ENCODE measurements at places on chromosomes 12 and 14.

DNA sequence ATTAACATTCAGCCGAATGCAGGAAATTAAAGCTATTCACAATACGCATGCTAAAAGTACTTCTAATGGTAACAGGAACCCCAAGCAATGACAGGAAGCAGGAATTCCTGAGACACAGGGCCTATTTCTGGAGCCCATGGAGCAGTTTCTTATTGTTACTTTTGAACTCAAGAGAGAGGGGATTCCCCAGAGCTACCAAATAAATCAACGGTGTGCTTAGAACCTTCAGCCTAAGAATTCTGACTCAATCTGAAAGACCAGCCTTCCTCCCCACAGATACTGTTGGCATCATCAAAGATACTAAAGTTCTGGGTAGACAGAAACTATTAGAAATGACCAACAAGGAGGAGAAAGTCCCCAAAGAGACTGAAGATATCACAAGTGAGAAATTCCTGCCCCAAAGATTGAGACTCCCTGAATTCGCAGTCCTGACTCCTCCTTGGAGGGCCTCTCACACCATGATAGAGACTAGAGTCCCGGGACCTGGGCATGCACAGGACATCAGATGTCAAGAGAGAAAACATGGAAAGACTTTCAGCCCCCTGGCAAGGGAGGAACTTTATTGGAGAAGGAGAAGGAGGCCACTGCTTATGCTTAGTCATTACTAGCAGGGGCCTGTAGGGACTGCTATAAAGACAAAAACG, 32.7 kb downstream of the RTRAF start:
- no peak for DNase-seq

- no peak for DNase-seq
Observed at GRCh38 chr14:61064210-61064609, 83.2 kb downstream of the SLC38A6 start.

- DNase-seq: no peak
Observed at GRCh38 chr12:117339104-117339503, 22.3 kb downstream of the NOS1 start.

DNA sequence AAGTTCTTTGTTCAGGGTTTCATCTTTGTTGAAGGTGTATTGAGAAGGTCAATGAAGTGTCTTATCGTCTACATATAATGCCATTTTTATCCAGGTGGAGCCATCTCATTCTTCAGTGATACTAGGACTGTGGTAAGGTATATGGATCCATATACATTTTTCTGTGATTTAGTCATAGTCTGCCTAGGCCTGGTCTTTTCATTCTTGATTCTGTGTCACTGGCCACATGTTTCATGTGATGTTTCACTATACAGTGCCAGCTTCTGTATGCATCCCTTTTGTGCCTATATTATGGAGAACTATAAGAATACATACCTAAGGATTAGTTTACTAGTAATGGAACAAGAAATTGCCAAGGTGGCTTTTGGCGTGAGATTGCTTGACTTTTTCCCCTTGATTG, 40.5 kb downstream of the VEZT start:
- no peak for DNase-seq

DNA sequence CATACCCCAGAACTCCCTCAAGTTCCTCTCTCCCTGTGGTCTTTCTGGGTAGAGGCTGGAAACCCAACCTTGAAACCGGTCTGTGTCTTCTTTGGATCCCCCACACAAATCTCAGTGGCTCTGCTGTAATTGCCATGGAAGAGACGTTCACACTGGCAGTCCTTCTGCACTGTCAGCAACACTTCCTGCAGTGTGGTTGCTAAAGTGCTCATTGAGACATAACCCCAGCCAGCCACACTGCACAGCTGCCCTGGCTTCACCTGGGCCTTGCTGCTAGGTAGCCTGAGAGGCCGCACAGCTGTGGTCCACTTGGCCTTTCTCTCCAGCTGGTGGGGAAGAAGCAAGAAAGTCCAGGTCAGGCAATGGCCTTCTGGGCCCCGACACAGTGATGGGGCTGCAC, 2.4 kb downstream of the GZMH start:
- DNase-seq: no peak

- no peak for DNase-seq
Observed at GRCh38 chr14:75141062-75141461, 14.2 kb upstream of the NEK9 start.
